8988T (cell line): ENCODE measurements at places on chromosomes 2 and 18.

DNA sequence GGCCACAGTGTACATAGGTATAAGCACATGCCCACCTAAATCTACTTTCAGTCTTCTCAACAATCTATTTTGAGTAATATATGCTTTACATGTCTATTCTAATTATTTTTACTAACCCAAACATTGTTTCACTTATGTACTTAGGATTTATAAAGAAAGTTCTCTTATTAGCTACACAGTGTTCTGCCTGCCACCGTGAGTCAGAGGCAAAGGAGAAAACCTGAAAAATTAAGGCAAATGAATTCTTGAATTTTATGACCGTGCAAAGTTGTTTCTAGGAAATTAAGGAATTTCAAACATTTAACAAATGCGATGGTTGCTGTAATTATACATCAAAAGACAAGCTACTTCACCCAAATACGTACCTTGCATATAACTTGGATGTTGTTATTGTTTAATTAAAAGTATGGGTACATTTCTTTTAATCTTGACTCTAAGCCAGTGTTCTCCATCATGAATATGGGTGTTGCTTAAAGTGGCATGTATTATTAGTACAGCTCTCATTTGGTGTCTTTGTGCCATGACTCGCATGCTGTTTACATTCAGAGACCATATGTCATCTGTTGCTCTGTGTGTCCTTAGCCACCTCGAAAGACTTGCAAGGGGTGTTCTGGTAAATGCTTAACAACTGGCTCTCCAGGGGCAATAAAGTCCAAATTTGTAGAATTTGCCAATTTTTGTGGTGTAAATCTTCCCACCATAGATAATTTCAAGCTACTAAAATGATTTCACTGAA is 154.3 kb upstream of the FN1 start:
- no peak for DNase-seq

DNA sequence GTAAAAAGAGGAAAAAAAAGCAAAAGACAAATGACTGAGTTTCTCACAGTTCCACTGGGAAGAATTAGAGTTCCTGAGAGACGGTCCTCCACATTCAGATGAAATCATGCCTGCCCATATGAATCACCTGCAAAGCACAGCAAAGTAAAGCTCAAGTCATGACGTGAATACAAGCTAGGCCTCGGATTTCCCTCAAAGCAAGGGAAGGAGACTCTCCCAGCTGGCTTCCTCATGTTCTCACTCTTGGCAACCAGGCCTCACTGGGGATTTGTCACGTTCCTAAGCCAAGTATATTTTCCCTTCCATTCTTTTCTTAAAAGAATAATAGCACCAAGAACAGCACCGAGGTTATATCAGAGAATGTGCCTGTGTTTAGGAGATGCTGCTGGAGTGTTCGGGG is 47.0 kb downstream of the CYP27C1 start:
- no peak for DNase-seq

- DNase-seq = no peak
Measured at GRCh38 chr2:98084869-98085238, 2.1 kb upstream of the VWA3B start.

DNA sequence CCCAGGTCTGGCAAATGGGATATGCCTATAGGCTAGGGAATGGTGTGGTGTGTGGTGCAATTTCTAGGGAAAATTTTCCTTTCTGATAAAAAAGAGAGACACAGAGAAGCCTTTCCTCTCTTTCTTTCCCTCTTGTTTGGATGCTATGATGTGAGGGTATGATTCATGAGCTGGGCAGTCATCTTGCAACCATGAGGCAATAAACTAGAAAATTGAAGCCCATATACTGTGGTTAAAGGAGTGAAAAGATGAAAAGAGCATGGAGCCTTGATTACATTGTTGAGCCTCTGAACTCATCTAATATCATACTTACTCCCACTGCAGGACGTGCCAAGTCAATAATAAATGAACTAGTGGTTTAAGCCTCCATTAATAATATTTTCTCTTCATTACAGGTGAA is 215.6 kb downstream of the HAUS1 start:
- no peak for DNase-seq

GRCh38 chr2:223621901-223622300 is 19.7 kb upstream of the SCG2 start:
- no peak for DNase-seq

- no peak for DNase-seq
Measured at GRCh38 chr2:5940596-5941535, 248.7 kb downstream of the SOX11 start.

- no peak for DNase-seq
Measured at GRCh38 chr2:1814061-1814460, 69.7 kb upstream of the PXDN start.
